ENCODE measurements at places on chromosomes 4 and X.

- DNase-seq = no peak
Measured at GRCh38 chr4:10180603-10180926, 64.0 kb upstream of the WDR1 start.

GRCh38 chr4:181827246-181827645, 416.0 kb upstream of the TENM3 start:
- no peak for DNase-seq

DNA sequence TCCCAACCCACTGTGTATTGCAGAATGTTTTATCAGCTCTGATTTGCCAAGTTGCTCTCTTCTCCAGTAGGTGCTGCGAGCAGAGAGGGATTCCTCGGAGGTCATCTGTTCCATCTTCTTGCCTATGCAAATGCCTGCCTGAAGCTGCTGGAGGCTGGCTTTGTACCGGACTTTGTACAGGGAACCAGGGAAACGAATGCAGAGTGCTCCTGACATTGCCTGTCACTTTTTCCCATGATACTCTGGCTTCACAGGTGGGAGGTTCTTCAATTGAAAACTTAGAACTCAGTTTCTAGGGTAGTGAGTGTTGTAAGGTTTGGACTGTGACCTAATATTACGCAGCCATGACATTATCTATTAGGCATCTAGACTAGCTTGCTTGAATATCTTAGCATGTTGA, 24.9 kb downstream of the AR start:
- DNase-seq = no peak

GRCh38 chrX:135521405-135522131, 1.1 kb downstream of the INTS6L start:
- peak; percentile 73 for DNase-seq

DNA sequence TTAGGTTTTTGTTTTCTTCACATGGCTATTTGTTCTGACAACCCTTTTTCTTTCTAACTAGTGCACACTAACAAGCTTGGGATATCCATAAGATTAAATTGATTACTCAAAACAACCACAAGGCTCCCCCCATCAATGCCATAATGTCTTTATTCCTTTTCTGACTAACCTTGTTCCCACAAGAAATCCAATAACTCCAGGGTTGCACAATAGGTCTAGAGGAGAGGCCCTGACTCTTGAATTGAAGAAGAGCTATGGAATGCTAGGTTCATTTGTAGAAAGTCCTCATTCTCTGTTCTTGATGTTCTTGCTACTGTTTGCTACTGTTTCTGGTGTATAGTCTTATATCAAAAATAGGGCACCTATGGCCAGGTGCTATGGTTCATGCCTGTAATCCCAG, 71.0 kb downstream of the PRRG1 start:
- DNase-seq = no peak

DNA sequence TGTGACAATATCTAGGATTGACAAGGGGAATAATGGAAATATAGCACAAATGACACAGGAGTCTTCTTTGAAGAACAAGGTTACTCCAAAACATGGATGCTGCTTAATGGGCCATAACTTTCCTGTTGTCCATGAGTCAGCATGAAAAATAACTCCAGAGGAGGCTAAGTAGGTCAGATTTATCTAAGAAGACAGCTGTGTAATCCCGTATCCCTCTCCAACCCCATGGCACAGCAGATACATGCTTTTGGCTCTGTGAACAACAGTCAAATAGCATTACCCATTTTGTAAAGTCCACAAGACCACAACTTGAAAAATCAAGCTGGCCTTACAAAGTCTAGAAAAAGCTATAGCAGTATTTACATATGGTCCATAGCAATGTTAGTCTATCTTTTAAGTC, 2.1 kb upstream of the TMEM131L start:
- no peak for DNase-seq

GRCh38 chr4:112290341-112290740, 4.6 kb upstream of the TIFA start:
- DNase-seq = no peak

GRCh38 chr4:20318001-20318908, 66.5 kb downstream of the SLIT2 start:
- DNase-seq = no peak

GRCh38 chr4:92580816-92581215, 277.1 kb downstream of the GRID2 start:
- DNase-seq = no peak

DNA sequence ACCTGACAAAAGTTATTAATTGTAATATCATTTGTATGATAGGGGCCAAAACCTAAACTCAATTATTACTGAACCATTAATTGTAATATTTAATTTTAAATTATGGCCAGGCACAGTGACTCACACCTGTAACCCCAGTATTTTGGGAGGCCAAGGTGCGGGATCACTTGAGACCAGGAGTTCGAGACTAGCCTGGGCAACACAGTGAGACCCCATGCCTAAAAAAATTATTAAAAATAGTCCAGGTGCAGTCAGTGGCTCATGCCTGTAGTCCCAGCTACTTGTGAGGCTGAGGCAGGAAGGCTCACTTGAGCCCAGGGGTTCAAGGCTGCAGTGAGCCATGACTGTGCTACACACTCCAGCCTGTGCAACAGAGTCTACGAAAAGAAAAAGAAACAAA, 18.0 kb downstream of the PPAT start:
- no peak for DNase-seq

- DNase-seq = no peak
Measured at GRCh38 chr4:117420948-117421347, 335.6 kb upstream of the TRAM1L1 start.

- DNase-seq = no peak
Measured at GRCh38 chr4:89820010-89820409, 17.0 kb downstream of the SNCA start.

DNA sequence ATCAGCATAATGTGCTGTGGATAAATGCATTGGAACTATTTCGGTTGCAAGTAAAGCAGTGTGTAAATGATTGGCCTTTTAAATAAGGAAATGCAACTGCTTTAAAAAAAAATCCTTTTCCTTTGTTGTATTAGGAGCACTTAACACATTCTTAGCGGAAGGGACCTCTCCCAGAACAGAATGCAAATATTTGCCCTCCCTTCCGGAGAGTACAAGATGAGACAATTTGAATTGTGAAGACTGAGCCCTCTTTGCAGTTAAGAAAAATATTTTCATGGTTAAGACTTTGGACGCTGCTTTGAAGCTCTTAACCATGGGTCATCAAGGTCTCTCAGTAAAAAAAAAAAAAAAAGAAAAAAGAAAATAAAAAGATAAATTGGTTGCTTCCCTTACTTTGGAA, 9.5 kb upstream of the NOX1 start:
- DNase-seq = no peak

- no peak for DNase-seq
Measured at GRCh38 chr4:146257511-146257910, 43.2 kb downstream of the REELD1 start.

GRCh38 chr4:78660559-78660958, 109.0 kb downstream of the ANXA3 start:
- DNase-seq = no peak

- DNase-seq = no peak
Measured at GRCh38 chr4:137495578-137495977, 36.7 kb downstream of the PCDH18 start.

GRCh38 chr4:57374866-57375595, 264.8 kb upstream of the IGFBP7 start:
- DNase-seq = no peak

- no peak for DNase-seq
Measured at GRCh38 chrX:47229427-47229826, 3.4 kb upstream of the USP11 start.

DNA sequence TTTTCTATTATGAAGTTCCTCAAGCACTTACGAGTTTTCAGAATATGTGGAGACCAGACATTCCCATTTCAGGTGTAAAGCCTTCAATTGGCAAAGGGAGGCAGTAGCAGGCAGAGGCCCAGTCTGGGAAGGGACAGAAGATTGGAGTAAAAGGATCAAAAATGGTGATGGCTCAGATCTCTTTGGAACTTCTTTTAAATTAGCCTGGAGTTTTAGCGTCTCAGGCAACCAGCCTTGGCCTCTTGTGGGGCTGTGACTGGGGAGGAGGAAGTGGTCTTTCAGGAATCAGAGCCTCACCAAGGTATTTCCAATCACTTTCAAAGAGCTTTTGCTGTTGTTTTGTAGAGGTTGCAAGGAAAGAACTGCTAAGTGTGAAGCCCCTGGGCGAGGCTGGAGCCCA, 239.1 kb downstream of the FRAS1 start:
- no peak for DNase-seq

- no peak for DNase-seq
Measured at GRCh38 chr4:124111411-124111810, 601.1 kb downstream of the ANKRD50 start.

DNA sequence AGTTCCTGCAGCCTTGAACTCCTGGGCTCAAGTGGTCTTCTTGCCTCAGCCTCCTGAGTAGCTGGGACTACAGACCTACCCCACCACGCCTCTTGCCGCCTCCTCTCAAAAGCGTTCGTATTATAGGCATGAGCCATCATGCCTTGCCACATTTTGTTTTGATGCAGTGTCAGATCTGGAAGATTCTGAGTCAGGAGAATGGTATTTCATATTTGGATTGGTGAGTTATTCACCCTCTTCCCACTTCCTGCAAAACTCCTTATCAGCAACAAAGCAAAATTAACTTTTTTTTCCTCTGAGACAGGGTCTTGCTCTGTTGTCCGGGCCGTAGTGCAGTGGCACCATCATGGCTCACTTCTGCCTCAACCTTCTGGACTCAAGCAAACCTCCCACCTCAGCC, 29.6 kb downstream of the REST start:
- DNase-seq = peak; percentile 69

- DNase-seq = no peak
Measured at GRCh38 chr4:169758401-169758962, 738 bp upstream of the HPF1 start.

GRCh38 chr4:182369211-182369610, 126.0 kb downstream of the TENM3 start:
- no peak for DNase-seq

DNA sequence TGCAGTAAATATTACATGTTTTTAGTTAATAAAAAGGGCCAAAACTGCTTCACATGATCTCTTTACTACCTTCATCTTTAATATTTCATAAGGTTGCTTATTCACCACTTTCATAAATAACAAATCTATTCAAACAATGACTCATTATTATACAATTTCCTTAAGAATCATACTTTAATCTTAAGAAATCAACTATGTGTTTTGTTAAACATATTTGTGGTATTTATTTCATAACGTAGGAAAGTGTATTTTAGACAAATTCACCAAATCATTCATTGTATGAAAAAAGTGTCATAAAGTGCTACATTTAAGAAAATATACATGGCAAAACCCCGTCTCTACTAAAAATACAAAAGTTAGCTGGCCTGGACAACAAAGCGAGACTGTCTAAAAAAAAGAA, 150.5 kb upstream of the RXFP1 start:
- DNase-seq = peak; percentile 9

GRCh38 chr4:57023104-57023503, 44.4 kb downstream of the POLR2B start:
- DNase-seq = peak; percentile 86

DNA sequence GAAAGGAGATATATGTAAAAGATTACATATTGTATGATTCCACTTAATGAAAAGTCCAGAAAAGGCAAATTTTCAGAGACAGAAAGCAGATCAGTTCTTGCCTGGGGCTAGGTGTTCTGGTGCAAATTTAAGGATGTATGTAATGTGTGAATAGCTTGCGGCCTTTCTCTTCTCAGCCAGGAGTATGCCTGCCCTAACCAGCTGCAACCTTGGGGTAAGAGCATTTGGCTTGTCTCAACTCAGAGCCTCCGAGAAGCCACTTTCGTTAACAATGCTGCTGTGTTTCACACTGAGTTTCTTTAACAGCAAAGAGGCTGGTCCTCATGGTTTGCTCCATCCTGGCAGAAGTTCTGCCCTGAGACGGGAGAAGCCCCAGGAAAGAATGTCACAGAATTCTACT, 102.7 kb downstream of the SPCS3 start:
- DNase-seq = no peak

GRCh38 chrX:138669693-138670092, 41.8 kb downstream of the FGF13 start:
- DNase-seq = no peak

DNA sequence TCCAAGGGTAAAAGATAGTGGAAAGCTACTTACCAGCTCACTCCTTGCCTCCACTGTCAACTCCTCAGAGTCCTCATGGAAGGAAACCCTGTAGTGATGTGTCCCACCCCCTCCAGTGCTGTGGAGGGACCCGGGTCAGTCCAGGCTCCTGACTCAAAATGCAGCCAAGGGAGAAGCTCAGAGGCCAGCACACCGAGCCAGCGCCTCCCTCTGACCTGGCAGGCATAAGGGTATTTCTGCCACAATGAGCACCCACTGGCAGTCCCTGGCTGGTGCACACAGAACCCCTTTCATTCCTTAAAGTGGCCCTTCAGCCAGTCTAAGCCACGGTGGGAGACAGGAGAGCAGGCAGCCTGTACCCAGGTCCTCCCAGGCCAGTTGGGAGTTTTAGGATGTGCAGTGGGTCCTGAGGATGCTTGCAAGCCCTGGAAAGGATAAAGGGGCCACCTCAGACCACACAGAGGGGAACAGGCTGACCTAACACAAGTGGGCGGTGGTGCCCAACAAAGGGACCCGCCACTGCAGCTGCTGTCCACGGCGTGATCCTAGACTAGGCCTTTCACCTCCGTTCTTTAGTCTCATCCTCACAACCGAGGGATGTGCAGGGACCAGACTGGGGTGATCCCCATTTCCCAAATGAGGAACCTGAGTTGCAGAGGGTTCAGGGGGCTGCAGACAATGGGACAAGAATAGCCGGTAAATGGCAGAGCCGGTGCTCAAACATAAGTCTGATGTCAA, 5.7 kb downstream of the JAKMIP1 start:
- no peak for DNase-seq

- no peak for DNase-seq
Measured at GRCh38 chr4:183853548-183853940, 51.6 kb upstream of the STOX2 start.

DNA sequence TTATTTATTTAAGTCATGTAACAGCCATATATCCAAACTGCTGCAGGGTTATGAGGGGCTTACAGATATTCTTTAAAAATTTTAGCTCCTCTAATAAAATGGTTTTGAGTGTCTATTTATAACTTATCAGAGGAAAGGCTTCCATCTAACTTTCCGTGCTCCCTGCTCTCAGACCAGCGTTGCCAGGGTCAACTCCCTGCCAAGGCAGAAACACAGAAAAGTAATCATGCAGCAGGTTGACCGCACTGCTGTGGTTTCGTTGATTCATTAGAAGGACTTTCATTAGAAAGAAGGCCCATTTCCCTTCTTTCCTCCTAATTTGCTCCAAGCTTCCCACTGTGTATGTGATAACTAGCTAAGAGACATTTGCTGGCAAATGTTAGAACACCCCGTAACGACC, 33.9 kb downstream of the BCLAF3 start:
- DNase-seq = no peak

DNA sequence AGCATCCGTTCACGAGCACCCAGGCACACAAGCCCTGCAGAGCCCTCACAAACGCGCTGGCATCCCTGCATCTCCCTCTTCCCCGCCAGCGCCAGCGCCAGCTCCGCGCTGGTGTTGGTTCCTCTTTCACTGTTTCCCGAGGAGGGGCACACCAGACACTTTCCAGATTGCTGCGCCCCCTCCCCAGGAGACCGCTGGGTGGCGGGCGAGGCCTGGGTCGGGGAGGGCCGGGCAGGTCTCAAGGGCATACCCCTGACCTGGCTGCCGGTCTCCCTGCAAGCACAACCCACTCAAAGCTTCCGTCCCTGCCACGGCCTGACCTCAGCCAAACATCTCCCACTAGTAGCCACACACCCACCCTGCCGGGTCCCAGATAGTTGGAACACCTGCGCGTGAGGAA, 2.2 kb upstream of the NKX1-1 start:
- no peak for DNase-seq

GRCh38 chrX:107574711-107575110, 53.6 kb upstream of the PRPS1 start:
- no peak for DNase-seq

- DNase-seq = no peak
Measured at GRCh38 chr4:85671120-85671519, 196.2 kb downstream of the ARHGAP24 start.
